ENCODE measurements at places on chromosomes 7 and 10. TPM values are rescaled to one million over a fixed set of nuclear protein-coding genes. Genes with fewer than 3 reads are reported as not detected.

- H3K36me3 ChIP-seq, result no peaks in the 10 kb centered on the region
- no peak overlapping the region for H3K27ac ChIP-seq
- no peaks in the 10 kb centered on the region for H3K27me3 ChIP-seq
- no peak overlapping the region for H3K4me3 ChIP-seq
- H3K4me1 ChIP-seq, result peaks cover 5% of the 10 kb centered on the region
- DNase-seq, result no peak
Observed at GRCh38 chr10:124116771-124117510, 23.5 kb upstream of the CHST15 start.

- peaks cover 4% of the 10 kb centered on the region for H3K27me3 ChIP-seq
- peak; percentile 16 for DNase-seq
- H3K4me3 ChIP-seq, result no peak overlapping the region
- no peaks in the 10 kb centered on the region for H3K4me1 ChIP-seq
- H3K27ac ChIP-seq, result no peak overlapping the region
Observed at GRCh38 chr10:116521424-116522290, 24.1 kb upstream of the PNLIP start.

- DNase-seq, result peak; percentile 52
- H3K27ac ChIP-seq, result no peak overlapping the region
- H3K36me3 ChIP-seq, result no peaks in the 10 kb centered on the region
- no peaks in the 10 kb centered on the region for H3K27me3 ChIP-seq
Observed at GRCh38 chr7:322111-322671, 32.2 kb downstream of the FOXL3 start.

GRCh38 chr10:64732372-64732957, 1211.3 kb downstream of the REEP3 start:
- H3K4me3 ChIP-seq, result no peak overlapping the region
- no peaks in the 10 kb centered on the region for H3K27me3 ChIP-seq
- no peaks in the 10 kb centered on the region for H3K36me3 ChIP-seq
- no peak for DNase-seq

- no peaks in the 10 kb centered on the region for H3K4me1 ChIP-seq
- no peak overlapping the region for H3K27ac ChIP-seq
- no peak overlapping the region for H3K4me3 ChIP-seq
Observed at GRCh38 chr10:56586461-56586891, 225.4 kb upstream of the ZWINT start.

AMPH gene
- total RNA-seq, result not detected

GRCh38 chr10:92010047-92010735, 86.6 kb downstream of the BTAF1 start:
- no peak overlapping the region for H3K27ac ChIP-seq
- H3K27me3 ChIP-seq, result no peaks in the 10 kb centered on the region
- no peaks in the 10 kb centered on the region for H3K36me3 ChIP-seq

Data from adrenal gland (tissue), 19 donors.